ENCODE measurements at places on chromosomes 3 and 15.

- no peak for DNase-seq
Observed at GRCh38 chr3:112579697-112580096, 17.9 kb downstream of the SLC35A5 start.

- no peak for DNase-seq
Observed at GRCh38 chr3:99620976-99621375, 17.4 kb upstream of the COL8A1 start.

GRCh38 chr3:15289661-15290060, 42.7 kb downstream of the SH3BP5 start:
- DNase-seq = no peak

- no peak for DNase-seq
Observed at GRCh38 chr3:97935842-97936241, 36.4 kb downstream of the RIOX2 start.

GRCh38 chr3:134607054-134608022, 43.5 kb downstream of the KY start:
- DNase-seq = no peak

DNA sequence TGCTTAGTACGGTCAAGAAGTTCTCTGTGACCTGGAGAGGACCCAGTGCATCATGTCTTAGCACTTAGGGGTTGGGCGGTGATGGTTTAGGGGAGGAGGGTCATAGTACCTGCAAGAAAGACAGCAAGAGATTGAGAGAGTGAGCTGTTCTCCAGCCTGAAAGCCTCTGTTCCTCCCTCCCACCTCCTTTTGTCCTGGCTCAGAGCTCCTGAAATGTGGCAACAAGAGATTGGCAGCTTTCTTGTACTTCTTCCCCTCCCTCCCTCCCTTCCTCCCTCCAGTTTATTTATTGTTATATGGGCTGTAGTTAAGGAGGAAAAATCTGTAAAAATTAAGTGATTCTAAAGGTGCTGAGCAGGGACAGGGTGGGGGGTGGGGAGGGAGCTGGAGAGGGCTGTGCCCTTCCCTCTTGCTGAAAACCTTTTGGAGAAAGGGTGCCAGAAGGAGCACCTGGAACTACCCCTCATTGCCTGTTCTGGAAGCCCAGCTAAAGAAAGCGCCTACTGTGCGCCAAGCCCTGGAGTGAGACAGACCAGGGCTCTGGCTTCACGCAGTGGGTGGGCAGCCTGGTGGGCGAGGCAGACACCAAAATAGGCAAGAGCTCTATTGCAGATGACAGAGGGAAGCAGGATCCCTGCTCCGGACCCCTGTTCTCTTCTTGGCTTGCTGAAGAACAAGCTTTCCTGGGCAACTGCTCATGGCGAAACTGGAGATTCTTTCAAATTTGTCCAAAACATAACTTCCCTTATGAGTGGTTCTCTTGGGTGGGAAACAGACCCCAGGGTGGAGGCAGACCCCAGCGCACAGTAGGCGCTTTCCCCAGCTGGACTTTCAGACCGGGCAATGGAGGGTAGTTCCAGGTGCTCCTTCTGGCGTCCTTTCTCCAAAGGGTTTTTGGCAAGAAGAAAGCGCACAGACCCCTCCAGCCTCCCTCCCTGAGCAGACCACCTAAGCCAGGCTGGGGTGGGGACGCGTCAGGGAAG, 35.6 kb downstream of the LINGO1 start:
- DNase-seq = no peak

GRCh38 chr3:12901623-12902045, 60.3 kb upstream of the RPL32 start:
- DNase-seq = no peak

DNA sequence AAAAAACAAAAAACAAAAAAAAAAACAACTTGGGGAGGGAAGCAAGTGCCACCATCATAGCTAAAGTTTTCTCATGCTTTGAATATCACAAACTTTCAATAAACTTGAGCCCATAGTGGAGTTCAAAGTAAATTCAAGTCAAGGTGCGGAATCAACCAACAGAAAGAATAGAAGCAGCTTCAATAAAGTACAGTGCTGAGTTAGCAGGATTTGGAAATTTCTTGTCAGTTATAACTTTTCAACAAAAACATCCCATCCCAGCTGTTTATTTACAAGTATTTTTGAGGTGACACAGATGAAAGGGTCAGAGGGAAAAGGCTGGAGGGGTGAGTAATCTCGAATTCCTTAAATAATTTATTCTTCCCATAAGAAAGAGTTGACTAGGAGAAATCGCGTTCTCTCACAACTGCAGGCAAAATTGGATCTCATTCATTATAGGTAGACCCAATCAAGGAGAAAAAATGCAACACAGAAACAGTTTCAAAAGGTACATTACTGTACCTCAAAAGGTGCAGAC, 477.4 kb upstream of the RASGRP1 start:
- DNase-seq = no peak

GRCh38 chr3:146834917-146835316, 229.8 kb upstream of the PLSCR5 start:
- no peak for DNase-seq

- DNase-seq = no peak
Observed at GRCh38 chr15:61839546-61839945, 220.7 kb downstream of the VPS13C start.

DNA sequence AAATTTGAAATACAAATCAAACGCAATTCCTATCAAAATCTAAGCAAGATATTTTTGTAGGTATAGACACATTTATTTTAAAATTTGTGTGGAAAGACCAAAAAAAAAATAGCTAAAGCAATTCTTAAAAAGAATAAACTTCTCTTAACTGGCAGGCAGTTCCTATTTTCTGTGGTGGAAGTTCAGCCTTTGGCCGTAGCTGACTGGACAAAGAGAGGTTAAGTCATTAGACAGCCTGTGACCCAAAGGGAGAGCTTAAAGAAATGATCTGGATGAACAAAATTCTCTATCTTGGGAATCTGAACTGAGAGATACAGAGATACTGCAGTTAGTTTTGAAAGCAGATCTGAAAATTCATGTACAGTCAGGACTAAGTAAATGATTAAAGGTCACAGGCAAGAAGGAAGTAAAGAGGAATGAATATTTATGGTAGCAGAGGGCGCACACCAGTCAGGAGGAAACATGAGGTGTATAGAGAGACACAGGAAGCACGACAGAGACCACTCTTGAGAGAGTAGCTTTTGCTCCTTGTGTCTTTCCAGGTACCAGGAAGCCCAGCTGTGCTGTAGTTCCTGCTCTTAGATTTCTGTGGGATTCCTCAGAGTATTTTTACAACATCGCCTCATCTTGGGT, 57.5 kb downstream of the TPRG1 start:
- DNase-seq = no peak

DNA sequence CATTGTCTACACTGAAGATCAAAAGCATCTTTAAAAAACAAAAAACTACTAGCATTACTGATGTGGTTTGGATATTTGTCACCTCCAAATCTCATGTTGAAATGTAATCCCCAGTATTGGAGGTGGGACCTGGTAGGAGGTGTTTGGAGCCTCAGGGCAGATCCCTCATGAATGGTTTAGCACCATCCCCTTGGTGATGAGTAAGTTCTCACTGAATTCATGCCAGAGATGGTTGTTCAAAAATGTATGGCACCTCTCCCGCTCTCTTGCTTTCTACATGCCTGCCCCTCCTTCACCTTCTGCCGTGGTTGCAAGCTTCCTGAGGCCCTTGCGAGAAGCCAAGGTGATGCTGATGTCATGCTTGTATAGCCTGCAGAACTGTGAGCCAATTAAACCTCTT, 136.6 kb upstream of the FHIT start:
- DNase-seq = no peak

Measured in kidney capillary endothelial cell (primary cell).